Heart left ventricle (tissue), 16 donors: ENCODE measurements at places on chromosomes 5 and 9.

DNA sequence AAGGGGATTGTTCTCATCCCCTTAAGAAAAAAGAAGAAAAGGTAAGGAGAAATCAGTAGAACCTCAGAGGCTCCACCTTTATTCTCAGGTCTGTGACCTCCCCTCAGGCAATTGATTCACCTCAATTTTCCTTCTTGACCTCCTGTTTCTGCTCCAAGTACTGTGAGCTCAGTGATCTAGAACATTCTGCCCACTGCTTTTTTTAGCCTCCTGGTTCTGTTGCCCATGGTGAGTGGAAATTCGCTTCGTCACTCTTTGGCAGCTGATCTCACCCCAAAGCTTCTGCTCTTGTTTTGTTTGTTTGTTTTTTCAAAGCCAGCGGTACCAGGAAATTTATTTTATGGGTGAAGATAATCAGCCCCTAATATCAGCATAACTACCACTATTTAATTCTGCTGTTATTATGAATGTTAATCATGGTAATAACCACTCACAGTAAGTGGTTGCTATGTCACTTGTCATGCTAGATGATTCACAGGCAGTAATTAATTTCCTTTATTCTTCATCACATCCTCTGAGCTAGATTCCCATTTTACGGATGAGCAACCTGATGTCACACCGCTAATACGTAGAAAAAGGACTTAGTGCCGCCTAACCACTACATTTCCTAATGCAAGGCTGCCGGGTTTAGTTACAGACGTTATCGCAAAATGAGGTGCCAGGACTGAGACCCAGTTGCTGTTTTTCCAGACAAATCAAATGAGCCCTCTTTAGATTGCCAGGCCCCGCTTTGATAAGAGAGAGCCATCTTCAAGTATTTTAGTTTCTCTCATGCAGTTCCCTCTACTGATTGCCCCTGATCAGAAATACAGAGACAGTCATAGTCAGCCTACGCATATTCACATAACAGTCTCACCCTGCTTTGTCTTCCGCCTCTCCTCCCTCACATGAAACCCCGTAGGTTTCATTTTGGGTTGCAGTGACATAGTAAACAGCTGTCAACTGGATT, 78.2 kb downstream of the CYFIP2 start:
- H3K4me3 ChIP-seq, result no peak overlapping the region
- H3K27ac ChIP-seq, result no peak overlapping the region

GRCh38 chr5:53030893-53031292, 41.7 kb downstream of the ITGA2 start:
- peaks cover 9% of the 10 kb centered on the region for H3K4me1 ChIP-seq
- H3K36me3 ChIP-seq, result no peaks in the 10 kb centered on the region
- no peak overlapping the region for H3K4me3 ChIP-seq
- no peak overlapping the region for H3K27ac ChIP-seq
- H3K27me3 ChIP-seq, result no peaks in the 10 kb centered on the region
- DNase-seq, result no peak

GRCh38 chr5:95667061-95667618, 15.7 kb downstream of the SPATA9 start:
- H3K36me3 ChIP-seq, result no peaks in the 10 kb centered on the region
- no peak for DNase-seq
- no peak overlapping the region for H3K4me3 ChIP-seq

DNA sequence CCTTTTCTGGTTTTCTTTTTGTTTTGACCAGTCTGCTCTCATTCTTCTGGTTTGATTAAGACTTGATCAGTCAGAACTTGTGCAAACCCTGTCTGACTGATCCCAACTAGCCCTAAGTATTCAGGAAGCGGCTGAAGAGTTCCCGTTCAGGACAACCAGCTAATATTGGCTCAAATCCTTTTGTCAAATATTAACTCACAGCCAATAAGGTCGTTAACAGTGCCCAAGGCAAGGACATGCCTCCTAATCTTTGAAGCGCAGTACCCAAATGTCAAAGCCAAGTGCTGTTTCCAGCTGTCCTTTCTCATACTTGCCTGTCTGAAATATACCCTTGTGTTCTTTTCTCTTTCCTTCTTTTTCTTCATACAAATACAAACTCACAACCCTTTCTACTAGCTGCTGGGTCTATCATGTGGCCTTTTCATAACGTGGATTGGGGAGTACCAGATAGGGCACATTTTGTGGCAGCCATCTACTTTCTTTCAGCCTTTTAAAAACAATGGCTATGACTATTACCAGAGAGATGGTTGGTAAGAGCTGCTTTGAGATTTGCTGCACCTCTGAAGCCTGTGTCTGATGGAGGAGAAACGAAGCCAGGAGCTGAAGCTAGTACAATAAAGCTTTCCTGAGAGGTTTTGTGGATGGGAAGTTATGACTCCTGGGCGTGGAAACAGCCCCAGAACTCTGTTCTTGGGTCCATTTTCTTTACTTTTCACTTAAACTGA, 266.4 kb upstream of the ZNF608 start:
- H3K27me3 ChIP-seq, result no peaks in the 10 kb centered on the region
- H3K27ac ChIP-seq, result no peak overlapping the region
- H3K4me1 ChIP-seq, result peaks cover 16% of the 10 kb centered on the region
- no peak overlapping the region for H3K4me3 ChIP-seq
- no peaks in the 10 kb centered on the region for H3K36me3 ChIP-seq

- no peaks in the 10 kb centered on the region for H3K27me3 ChIP-seq
- H3K27ac ChIP-seq, result no peak overlapping the region
- no peaks in the 10 kb centered on the region for H3K36me3 ChIP-seq
- no peak overlapping the region for H3K4me3 ChIP-seq
- DNase-seq, result peak; percentile 33
- no peaks in the 10 kb centered on the region for H3K4me1 ChIP-seq
Observed at GRCh38 chr5:129771058-129771838, 23.4 kb downstream of the MINAR2 start.

GRCh38 chr5:1325870-1326531, 18.9 kb downstream of the CLPTM1L start:
- H3K36me3 ChIP-seq, result no peaks in the 10 kb centered on the region
- no peak overlapping the region for H3K27ac ChIP-seq
- no peaks in the 10 kb centered on the region for H3K27me3 ChIP-seq
- H3K4me1 ChIP-seq, result no peaks in the 10 kb centered on the region
- no peak overlapping the region for H3K4me3 ChIP-seq
- DNase-seq, result no peak

GRCh38 chr5:179780362-179780761, 13.4 kb upstream of the LTC4S start:
- H3K4me1 ChIP-seq, result no peaks in the 10 kb centered on the region
- no peak overlapping the region for H3K27ac ChIP-seq
- DNase-seq, result no peak
- H3K4me3 ChIP-seq, result no peak overlapping the region

DNA sequence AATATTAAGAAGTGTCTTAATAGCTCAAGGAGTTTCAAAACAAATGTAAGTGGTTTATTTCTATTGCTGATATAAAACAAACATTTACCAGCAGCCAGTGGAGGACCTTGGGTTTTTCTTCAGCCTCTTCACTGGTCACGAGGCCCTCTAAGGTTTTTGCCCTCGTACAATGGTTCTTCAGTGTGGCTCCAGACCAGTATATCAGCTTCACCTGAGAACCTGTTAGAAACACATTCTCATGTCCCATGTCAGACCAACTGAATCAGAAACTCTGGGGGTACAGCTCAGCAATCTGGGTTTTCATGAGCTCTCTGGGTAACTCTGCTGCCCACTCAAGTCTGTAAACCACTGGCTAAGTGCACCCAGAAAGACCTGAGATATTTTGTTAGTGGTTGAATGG, 12.9 kb downstream of the WWC1 start:
- no peaks in the 10 kb centered on the region for H3K4me1 ChIP-seq
- no peaks in the 10 kb centered on the region for H3K27me3 ChIP-seq
- no peak overlapping the region for H3K27ac ChIP-seq
- H3K4me3 ChIP-seq, result no peak overlapping the region

DNA sequence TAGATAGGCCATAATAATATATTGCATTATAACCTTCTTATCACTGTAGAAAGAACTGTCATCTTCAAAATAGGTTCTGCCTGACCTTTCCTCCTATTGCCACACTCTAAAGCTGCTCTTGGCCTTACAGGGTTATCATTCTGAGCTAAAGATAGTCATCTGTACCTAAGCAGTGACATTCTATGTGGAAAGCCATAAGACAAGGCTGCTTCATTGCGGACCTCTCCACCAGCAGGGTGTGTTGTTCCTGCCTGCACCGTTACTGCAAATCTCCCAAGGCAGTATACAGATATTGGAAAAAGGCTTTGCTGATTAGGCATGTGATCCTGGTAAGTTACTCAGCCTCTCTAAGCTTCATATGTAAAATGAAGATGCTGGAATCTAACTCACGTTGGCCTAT, 8.1 kb downstream of the ZNF622 start:
- peak overlapping the region; percentile 95 for H3K27ac ChIP-seq
- DNase-seq, result no peak
- peaks cover 8% of the 10 kb centered on the region for H3K4me1 ChIP-seq
- H3K4me3 ChIP-seq, result no peak overlapping the region
- peaks cover 89% of the 10 kb centered on the region for H3K36me3 ChIP-seq

- H3K36me3 ChIP-seq, result no peaks in the 10 kb centered on the region
- H3K4me1 ChIP-seq, result no peaks in the 10 kb centered on the region
- no peaks in the 10 kb centered on the region for H3K27me3 ChIP-seq
- no peak for DNase-seq
Observed at GRCh38 chr5:33260098-33260497, 180.7 kb upstream of the TARS1 start.

DNA sequence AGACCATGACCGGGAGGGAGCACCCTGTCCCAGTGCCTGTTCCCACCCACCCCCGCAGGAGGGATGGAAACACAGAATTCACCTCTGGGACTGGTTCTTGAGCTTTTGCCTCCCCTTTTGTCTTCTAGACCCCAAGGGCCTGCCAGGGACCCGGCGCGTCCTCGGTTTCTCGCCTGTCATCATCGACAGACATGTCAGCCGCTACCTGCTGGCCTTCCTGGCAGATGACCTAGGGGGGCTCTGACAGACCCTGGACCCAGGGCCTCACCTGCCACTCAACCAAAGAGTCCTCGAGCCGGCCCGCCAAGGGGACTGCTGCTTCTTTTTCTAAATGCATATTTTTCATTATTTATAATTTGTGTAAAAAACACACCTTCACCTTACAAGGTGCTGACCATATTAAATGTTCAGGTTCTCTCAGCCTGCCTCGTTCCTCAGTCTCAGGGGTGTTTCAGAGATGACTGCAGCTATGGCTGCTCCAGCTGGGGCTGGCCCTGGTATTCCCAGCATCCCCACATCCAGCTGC, 16.9 kb downstream of the CARD19 start:
- H3K27ac ChIP-seq, result no peak overlapping the region
- no peaks in the 10 kb centered on the region for H3K27me3 ChIP-seq

GRCh38 chr5:2280318-2280717, 397.6 kb upstream of the IRX4 start:
- no peaks in the 10 kb centered on the region for H3K27me3 ChIP-seq
- no peak for DNase-seq
- H3K4me3 ChIP-seq, result no peak overlapping the region
- no peaks in the 10 kb centered on the region for H3K36me3 ChIP-seq
- no peaks in the 10 kb centered on the region for H3K4me1 ChIP-seq

GRCh38 chr9:112446526-112446925, 40.1 kb upstream of the KIAA1958 start:
- DNase-seq, result no peak
- H3K27ac ChIP-seq, result no peak overlapping the region
- H3K4me1 ChIP-seq, result no peaks in the 10 kb centered on the region
- H3K27me3 ChIP-seq, result no peaks in the 10 kb centered on the region

DNA sequence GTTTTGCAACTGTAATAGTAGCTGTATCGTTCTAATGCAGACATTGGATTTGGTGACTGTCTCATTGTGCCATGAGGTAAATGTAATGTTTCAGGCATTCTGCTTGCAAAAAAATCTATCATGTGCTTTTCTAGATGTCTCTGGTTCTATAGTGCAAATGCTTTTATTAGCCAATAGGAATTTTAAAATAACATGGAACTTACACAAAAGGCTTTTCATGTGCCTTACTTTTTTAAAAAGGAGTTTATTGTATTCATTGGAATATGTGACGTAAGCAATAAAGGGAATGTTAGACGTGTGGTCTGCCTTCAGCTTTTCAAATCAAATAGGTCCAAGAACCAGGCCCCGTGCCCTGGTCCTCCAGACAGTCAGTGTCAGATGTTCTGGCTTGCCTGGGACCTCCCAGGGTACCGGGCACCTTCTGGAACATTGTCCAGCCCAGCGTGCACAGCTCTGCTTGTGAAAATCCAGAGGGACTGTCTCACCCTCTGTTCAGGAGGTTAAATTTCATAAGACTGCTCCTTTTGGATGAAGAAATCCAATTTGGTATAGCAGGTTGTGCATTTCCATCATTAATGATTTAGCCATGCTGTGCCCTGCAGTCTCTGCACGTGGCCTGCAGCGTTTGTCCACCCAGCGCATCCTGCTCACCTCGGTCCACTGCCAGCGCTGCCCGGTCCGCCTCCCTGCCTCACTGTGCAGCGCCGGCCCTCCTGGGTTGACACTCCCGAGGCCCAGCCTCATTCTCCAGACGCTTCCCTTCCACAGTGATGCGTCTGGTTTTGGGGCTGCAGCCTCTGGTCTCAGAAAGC, 6.6 kb upstream of the AHRR start:
- H3K27ac ChIP-seq, result no peak overlapping the region
- no peaks in the 10 kb centered on the region for H3K36me3 ChIP-seq
- H3K4me1 ChIP-seq, result peaks cover 21% of the 10 kb centered on the region
- peaks cover 7% of the 10 kb centered on the region for H3K27me3 ChIP-seq
- no peak for DNase-seq

DNA sequence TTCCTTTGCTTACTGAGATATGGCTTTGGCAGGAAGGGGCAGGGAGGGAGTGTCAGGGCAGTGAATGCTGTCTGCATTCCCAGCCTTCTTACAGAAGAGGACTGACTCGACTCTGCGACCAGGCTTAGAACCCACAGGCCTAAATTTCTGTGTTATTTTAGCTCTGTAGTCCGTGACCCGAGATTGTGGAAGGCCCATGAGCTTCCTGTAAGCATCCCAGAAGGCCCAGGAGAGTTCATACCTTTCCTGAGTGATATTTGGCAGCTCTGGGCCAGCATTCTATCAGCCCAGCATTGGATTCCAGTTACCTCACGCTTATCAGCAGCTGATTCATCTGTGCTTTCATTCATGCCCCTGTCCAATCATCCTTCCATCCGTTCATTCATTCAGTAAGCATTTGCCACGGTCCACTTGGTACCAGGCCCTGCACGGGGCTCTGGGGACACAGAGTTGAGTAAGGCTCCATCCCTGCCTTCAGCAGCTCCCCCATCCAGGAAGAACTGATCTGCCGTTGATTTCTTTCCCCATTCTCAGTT, 28.2 kb upstream of the RPL26L1 start:
- H3K4me1 ChIP-seq, result no peaks in the 10 kb centered on the region
- H3K4me3 ChIP-seq, result no peak overlapping the region
- peaks cover 35% of the 10 kb centered on the region for H3K36me3 ChIP-seq
- H3K27me3 ChIP-seq, result no peaks in the 10 kb centered on the region

GRCh38 chr9:14352503-14352902, 38.6 kb upstream of the NFIB start:
- peaks cover 74% of the 10 kb centered on the region for H3K4me1 ChIP-seq
- peak overlapping the region; percentile 28 for H3K4me3 ChIP-seq
- no peak for DNase-seq
- H3K36me3 ChIP-seq, result no peaks in the 10 kb centered on the region
- H3K27ac ChIP-seq, result peak overlapping the region; percentile 83
